Placental pericyte (primary cell): ENCODE measurements at places on chromosomes 3 and 15. TPM values are rescaled to one million over a fixed set of nuclear protein-coding genes. Genes with fewer than 3 reads are reported as not detected.

The CCR9 gene
- total RNA-seq = not detected in 2 replicates

The SPINT1 gene
- total RNA-seq = 0.44 and 1.3 TPM in 2 replicates

The OSBPL10 gene
- total RNA-seq = 20.3 and 21.4 TPM in 2 replicates

The TLR9 gene
- not detected in 2 replicates for total RNA-seq

The CPNE9 gene
- not detected in 2 replicates for total RNA-seq

The HDC gene
- not detected in 2 replicates for total RNA-seq

The TOPAZ1 gene
- total RNA-seq = not detected in 2 replicates

The HYAL1 gene
- total RNA-seq = 1.1 TPM in 2 replicates

The NR2E3 gene
- 0.57 TPM in 1 of 2 replicates, not detected in the other for total RNA-seq

The TNFAIP8L3 gene
- total RNA-seq = 0.44 and 2.9 TPM in 2 replicates

The NFKBIZ gene
- 90.3 and 165 TPM in 2 replicates for total RNA-seq

The TEX9 gene
- total RNA-seq = 0.88 and 2.6 TPM in 2 replicates

The MEIS2 gene
- total RNA-seq = 34.4 and 42.9 TPM in 2 replicates

The CCR1 gene
- 0.86 TPM in 1 of 2 replicates, not detected in the other for total RNA-seq

The KLHL6 gene
- total RNA-seq = under 0.01 TPM in 1 of 2 replicates, not detected in the other

The KLHL40 gene
- total RNA-seq = not detected in 2 replicates

The FRMD5 gene
- 0.88 and 13.5 TPM in 2 replicates for total RNA-seq

The ALPK3 gene
- total RNA-seq = 0.57 and 1.5 TPM in 2 replicates

The CAPN3 gene
- 0.88 and 2.0 TPM in 2 replicates for total RNA-seq

The CCR3 gene
- total RNA-seq = not detected in 2 replicates

The REC114 gene
- total RNA-seq = not detected in 2 replicates

The CBLB gene
- total RNA-seq = 41.8 and 58.9 TPM in 2 replicates

The FEM1B gene
- total RNA-seq = 32.8 and 50.3 TPM in 2 replicates

The GRK7 gene
- total RNA-seq = not detected in 2 replicates

The CYP1A1 gene
- 0.72 and 1.5 TPM in 2 replicates for total RNA-seq

The MUC20 gene
- total RNA-seq = 0.88 TPM in 1 of 2 replicates, not detected in the other

The PRR20G gene
- not detected in 2 replicates for total RNA-seq

The ERC2 gene
- under 0.01 TPM in 1 of 2 replicates, not detected in the other for total RNA-seq

The CA12 gene
- total RNA-seq = 7.3 and 7.4 TPM in 2 replicates

The ADAMTS7 gene
- 7.7 and 18.8 TPM in 2 replicates for total RNA-seq

The TERC gene
- total RNA-seq = 327 and 718 TPM in 2 replicates

The GPR156 gene
- 0.44 and 1.4 TPM in 2 replicates for total RNA-seq

The ARPP19 gene
- total RNA-seq = 71.8 and 197 TPM in 2 replicates

The IGDCC3 gene
- total RNA-seq = not detected in 2 replicates

The DLL4 gene
- 9.4 and 53.4 TPM in 2 replicates for total RNA-seq

The RAB8B gene
- 48.5 and 88.6 TPM in 2 replicates for total RNA-seq
